ENCODE measurements at places on chromosomes 11 and 22. TPM values are rescaled to one million over a fixed set of nuclear protein-coding genes. Genes with fewer than 3 reads are reported as not detected.

Gene OR51B5
- total RNA-seq = not detected

Gene APLP2
- total RNA-seq = 348 TPM

Gene NLRP6
- not detected for total RNA-seq

Gene MGAT3
- total RNA-seq = under 0.01 TPM

Gene VSTM5
- 0.17 TPM for total RNA-seq

Gene CELSR1
- 69.5 TPM for total RNA-seq

Gene PDGFB
- total RNA-seq = 6.6 TPM

Gene NRXN2
- total RNA-seq = 4.5 TPM

Gene P2RY6
- total RNA-seq = 0.28 TPM

Gene RBM4B
- total RNA-seq = 15.3 TPM

Gene KDM4E
- not detected for total RNA-seq

Gene OR51E2
- total RNA-seq = not detected

Gene TRPM5
- total RNA-seq = not detected

Gene PRR33
- not detected for total RNA-seq

Gene LRRC55
- total RNA-seq = not detected

Gene PHOX2A
- not detected for total RNA-seq

Gene SLC6A5
- total RNA-seq = under 0.01 TPM

Gene HORMAD2
- total RNA-seq = not detected

Gene CNTN5
- total RNA-seq = not detected

Gene NAP1L4
- total RNA-seq = 89.2 TPM

Gene PHLDA2
- total RNA-seq = 9.5 TPM

Gene MMP13
- not detected for total RNA-seq

Gene ADAMTS8
- total RNA-seq = not detected

Gene MYEOV
- total RNA-seq = 0.75 TPM

Gene CEND1
- total RNA-seq = not detected

Gene PPP2R5B
- total RNA-seq = 32.7 TPM

Gene MMP12
- total RNA-seq = not detected

Gene UBQLNL
- total RNA-seq = not detected
